NCI-H2081 treated with DMSO at 0.1 percent for 48 hours (cell line): ENCODE measurements at places on chromosomes 2 and 18.

DNA sequence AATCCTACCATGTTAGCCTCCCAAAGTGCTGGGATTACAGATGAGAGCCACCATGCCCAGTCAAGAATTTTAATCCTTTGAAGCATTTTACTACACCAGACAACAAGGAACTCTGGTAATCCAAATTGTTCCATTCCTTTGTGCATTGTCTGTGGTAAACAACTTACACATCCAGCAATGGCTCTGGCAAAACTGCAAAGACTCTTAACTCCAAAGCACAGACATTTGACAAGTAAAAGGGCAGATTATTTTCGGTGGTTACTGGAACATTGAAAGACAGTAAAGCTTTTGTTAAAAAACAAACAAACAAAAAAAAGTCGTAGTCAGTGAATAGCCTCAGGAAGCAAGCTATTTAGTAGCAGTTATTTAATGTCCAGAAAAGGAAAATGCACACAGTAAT lies 33.2 kb upstream of the RMND5A start:
- DNase-seq = no peak

GRCh38 chr2:173766537-173767289 lies 198.5 kb downstream of the SP3 start:
- no peak for DNase-seq

GRCh38 chr2:214533541-214533940 lies 122.7 kb downstream of the VWC2L start:
- DNase-seq = no peak

- DNase-seq = no peak
Measured at GRCh38 chr2:56123538-56123937, 60.3 kb upstream of the CCDC85A start.

DNA sequence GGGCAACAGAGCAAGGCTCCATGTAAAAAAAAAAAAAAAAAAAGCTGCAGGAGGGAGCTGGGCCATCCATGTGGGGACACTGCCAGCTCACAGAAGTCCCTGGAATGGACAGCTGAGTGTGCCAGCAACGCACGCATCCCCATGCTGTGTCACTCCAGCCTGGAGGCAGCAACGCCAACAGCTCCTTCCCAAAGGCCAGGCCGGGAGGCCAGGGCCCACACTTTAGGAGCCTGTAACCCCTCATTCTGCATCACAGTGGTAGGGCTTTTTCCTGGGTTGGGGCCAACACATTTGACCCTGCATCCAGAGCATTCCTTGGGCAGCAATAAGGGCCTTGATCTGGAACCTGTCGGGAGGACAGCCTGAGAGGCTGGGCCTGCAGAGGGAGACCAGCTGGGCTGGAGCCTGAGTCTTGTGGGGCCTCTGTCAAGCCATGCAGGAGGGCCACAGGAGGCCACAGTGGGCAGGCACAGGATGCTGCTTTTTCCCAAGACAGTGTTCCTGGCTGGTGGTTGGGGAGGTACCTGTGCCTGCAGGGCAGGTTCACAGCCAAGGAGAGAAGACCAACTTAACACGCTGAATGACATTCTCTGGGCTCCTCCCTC lies 16.8 kb upstream of the KCNK3 start:
- no peak for DNase-seq

DNA sequence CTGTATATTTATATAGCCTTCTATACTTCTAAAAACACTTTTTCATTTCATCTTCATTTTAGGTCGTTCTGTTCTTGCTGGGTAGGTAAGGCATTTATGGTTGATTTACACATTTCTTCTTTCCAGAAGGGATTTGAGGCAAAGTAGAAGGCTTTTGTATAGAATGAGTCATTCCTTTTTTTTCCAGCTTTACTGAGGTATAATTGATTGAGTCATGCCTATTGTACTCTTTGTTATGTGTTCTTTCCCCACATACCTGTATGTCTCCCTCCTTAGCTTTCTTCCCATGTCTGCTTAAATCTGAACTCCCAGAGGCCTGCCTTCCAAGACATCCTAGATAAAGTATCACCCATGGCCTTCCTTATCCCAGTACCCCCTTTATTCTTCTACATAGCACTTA lies 4.8 kb upstream of the CDC42EP3 start:
- DNase-seq = no peak

- no peak for DNase-seq
Measured at GRCh38 chr2:19225126-19225525, 133.3 kb downstream of the OSR1 start.
